ENCODE measurements at places on chromosomes 3 and 15.

GRCh38 chr3:102206511-102207031 is 228.2 kb upstream of the ZPLD1 start:
- no peak overlapping the region for H3K27ac ChIP-seq
- H3K4me1 ChIP-seq, result no peaks in the 10 kb centered on the region
- H3K4me3 ChIP-seq, result no peak overlapping the region

GRCh38 chr3:169529013-169529412 is 134.5 kb downstream of the MECOM start:
- no peaks in the 10 kb centered on the region for H3K4me1 ChIP-seq
- DNase-seq, result no peak
- H3K27me3 ChIP-seq, result no peaks in the 10 kb centered on the region
- H3K4me3 ChIP-seq, result no peak overlapping the region

GRCh38 chr3:6928064-6928463 is 67.1 kb downstream of the GRM7 start:
- H3K4me1 ChIP-seq, result no peaks in the 10 kb centered on the region
- no peak for DNase-seq
- H3K36me3 ChIP-seq, result no peaks in the 10 kb centered on the region
- no peaks in the 10 kb centered on the region for H3K27me3 ChIP-seq
- H3K27ac ChIP-seq, result no peak overlapping the region

DNA sequence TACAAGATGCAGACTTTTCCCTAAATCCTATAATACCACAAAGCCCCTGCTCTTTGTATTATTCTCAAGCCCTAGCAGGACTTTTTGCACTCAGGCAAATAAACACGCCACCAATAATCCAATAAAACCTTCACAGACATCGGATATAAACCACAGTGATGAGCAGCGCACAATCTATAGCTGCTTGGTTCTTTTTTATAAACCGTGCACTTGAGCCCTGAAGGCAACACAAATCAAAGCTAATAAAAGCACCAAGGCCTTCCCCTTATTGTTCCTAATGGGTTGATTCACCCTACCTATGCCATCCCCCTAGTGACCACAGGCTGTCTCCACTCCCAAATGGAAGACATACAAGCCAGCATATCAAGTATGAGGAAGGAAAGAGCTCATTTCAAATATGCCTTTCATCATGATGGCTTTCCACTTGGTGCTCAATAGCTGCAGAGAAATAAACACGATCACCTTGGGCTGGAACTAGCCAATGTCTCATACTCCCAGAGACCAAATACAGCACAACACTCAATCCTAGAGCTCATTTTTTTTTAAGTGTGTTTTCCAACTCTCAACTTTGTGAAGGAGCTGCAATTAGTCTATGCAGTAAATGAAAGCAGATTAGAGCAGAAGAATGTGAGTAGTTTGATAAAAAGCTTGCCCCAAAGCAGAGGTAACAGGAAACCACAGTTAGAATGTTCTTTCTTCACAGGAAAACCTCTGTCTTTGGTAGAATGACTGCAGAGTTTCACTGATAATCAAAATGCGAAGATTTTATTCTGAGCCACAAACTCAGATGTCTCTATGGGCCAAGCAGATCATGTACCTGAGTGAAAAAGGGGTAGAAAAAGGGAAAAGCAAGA is 573.9 kb downstream of the AGBL1 start:
- H3K4me1 ChIP-seq, result peaks cover 32% of the 10 kb centered on the region
- H3K4me3 ChIP-seq, result peak overlapping the region; percentile 52

GRCh38 chr3:178690571-178690970 is 154.3 kb downstream of the KCNMB2 start:
- H3K27ac ChIP-seq, result no peak overlapping the region
- H3K36me3 ChIP-seq, result no peaks in the 10 kb centered on the region
- H3K4me1 ChIP-seq, result no peaks in the 10 kb centered on the region

DNA sequence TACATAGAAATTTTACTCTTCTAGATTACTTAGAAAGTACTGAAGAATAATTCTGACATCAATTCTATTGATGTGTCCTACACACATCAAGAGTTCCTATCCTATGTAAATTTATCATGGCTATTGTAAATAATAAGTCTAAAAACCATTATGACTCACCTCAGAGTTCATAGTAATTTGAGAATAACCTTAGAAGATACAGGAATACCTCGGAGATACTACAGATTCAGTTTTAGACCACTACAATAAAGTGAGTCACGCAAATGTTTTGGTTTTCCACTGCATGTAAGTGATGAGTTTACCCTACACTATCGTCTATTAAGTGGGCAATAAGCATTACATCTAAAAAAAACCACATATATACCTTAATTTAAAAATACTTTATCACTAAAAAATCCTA is 74.8 kb downstream of the NR1I2 start:
- H3K4me3 ChIP-seq, result no peak overlapping the region
- no peak overlapping the region for H3K27ac ChIP-seq
- H3K27me3 ChIP-seq, result no peaks in the 10 kb centered on the region
- no peak for DNase-seq
- H3K36me3 ChIP-seq, result peaks cover 31% of the 10 kb centered on the region

DNA sequence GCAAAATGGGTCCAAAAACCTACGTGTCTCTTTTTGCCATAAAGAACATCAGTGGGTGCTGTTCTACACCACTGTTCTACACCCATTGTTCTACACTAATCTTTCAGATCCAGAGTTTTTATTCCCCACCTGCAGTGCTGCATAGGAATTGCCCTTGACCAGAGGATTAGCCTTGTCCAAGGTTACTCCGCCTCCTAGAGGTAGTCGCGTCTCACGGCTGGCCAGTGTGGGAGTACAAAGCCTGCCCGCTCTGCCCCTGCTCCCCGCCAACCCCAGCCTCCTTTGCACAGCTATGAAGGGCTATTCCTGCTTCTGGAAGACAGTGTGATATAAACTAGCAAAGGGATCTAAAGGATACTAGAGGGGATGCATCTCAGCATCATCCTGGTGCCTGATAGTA is 222.1 kb upstream of the LMCD1 start:
- H3K4me1 ChIP-seq, result no peaks in the 10 kb centered on the region
- H3K4me3 ChIP-seq, result no peak overlapping the region
- no peaks in the 10 kb centered on the region for H3K36me3 ChIP-seq

GRCh38 chr15:68410466-68411342 is 21.3 kb downstream of the ITGA11 start:
- peaks cover 5% of the 10 kb centered on the region for H3K27me3 ChIP-seq
- no peaks in the 10 kb centered on the region for H3K4me1 ChIP-seq
- H3K27ac ChIP-seq, result no peak overlapping the region
- no peak overlapping the region for H3K4me3 ChIP-seq
- DNase-seq, result no peak
- H3K36me3 ChIP-seq, result no peaks in the 10 kb centered on the region

DNA sequence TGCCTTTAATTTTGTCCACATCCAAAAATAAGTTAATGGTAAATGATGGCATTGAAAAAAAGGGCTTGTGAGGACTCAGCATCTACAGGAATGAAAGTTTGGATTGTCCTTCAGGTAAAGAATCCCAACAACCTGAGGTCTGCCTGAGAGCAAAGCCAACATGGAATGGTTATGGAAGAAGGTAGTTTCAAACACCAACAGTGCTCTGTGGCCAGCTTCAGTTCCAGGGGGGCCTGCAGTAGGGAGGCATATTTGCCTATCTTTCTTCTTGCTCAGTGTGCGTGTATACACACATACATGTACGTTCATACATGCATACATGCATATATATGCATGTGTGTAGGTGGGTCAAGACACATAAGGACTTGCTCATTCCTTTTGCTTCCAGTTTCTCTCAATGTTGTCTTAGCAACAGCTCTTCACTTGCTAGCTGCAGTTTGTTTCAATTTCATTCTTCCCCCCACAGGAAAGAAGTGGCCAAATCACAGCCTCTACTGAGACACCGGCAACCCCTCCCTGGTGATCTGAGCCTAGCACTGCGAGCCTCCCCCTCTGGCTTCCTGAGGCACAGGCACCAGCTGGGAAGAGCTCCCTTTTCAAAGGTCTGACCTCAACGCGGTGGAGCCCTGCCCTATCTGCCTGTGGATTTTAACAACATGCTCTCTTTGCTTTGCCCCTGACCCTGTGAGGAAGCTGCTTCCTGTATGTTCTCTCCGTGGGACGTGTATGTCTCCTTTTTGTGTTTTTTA is 146.2 kb downstream of the KLF13 start:
- DNase-seq, result peak; percentile 82
- no peaks in the 10 kb centered on the region for H3K36me3 ChIP-seq
- H3K4me3 ChIP-seq, result peak overlapping the region; percentile 82
- no peaks in the 10 kb centered on the region for H3K27me3 ChIP-seq
